ENCODE measurements at places on chromosomes 1 and 21.

GRCh38 chr1:37448691-37449417, 25.5 kb upstream of the ZC3H12A start:
- DNase-seq, result no peak

DNA sequence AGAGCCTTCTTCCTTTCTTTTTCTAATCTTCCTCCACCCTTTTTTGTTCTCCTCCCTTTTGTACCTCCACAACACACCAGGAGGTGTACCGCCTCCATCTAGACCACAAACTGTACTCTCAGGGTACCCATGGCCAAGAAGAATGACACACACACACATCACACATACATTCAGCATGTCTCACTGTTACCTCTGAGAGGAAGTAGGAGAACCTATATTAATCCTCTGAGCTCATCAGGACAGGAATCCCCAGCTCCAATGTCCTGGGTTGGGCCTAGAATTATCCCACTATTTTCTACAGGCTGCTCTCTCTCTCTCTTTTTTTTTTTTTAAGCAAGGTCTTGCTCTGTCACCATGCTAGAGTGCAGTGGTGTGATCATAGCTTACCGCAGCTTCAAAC, 36.7 kb downstream of the ATP2B4 start:
- peak; percentile 52 for DNase-seq

GRCh38 chr1:111281411-111281810, 9.2 kb upstream of the CHIA start:
- DNase-seq, result no peak

- no peak for DNase-seq
These were observed 54.9 kb downstream of the KIAA1614 start for GRCh38 chr1:180967558-180967957.

- no peak for DNase-seq
These were observed 213.5 kb downstream of the LYPLAL1 start for GRCh38 chr1:219387211-219387610.

DNA sequence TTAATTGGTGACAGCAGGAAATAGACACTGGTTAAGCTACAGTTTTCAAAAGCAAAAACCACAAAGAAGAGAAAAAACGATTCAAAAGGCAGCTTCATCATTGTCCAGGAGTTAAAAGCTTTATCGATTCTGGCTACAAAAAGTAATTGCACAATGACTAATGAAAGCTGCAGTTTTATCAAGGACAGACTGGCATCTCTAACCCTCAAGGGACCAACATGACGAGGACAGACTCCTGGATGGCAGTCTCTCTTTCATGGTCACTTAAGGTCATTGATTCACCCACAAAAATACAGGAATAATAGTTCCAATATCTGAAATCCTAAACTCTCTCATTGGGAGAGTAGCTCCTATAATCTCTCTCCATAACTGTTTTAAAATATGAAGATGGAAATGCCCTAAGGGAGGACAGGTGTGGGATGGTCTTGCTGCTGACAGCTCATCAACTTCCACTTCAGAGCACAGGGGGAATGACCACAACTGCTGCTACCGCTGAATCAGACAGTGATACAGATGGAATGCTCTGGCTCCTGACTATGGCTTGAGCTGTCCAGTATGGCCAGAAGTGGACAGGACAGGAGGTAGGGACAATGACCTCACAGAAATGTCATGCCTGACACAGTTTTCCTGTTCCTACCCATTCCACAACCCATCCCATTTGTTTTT, 17.4 kb upstream of the CPLANE2 start:
- no peak for DNase-seq

DNA sequence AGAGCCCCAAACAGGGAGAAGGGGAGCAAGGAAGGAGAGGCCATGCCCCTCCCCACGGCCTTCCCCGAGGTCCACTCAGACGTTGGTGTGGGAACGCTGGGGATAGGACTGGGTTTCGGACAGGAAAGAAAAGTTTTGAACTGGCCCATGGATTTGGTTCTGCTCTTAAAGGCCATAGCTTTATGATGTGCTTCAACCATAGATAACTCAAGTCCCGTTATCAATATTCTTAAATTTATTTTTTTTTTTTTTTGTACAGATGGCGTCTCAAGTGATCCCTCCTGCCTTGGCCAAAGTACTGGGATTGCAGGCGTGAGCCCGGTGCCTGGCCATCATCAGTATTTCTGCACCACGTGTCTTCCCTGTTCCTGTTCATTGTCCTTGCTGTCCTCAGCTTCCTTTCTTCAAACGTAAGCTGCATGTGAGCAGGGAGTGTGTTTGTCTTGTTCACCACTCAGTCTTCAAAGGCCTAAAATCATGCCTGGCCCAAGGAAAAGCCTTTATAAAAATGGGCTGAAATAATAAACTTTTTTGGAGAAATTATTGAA, 820 bp upstream of the KRTAP10-1 start:
- DNase-seq, result no peak

- no peak for DNase-seq
These were observed 66.9 kb downstream of the NFIA start for GRCh38 chr1:61149010-61149860.

- DNase-seq, result peak; percentile 33
These were observed 606 bp downstream of the DENND1B start for GRCh38 chr1:197774466-197775281.

DNA sequence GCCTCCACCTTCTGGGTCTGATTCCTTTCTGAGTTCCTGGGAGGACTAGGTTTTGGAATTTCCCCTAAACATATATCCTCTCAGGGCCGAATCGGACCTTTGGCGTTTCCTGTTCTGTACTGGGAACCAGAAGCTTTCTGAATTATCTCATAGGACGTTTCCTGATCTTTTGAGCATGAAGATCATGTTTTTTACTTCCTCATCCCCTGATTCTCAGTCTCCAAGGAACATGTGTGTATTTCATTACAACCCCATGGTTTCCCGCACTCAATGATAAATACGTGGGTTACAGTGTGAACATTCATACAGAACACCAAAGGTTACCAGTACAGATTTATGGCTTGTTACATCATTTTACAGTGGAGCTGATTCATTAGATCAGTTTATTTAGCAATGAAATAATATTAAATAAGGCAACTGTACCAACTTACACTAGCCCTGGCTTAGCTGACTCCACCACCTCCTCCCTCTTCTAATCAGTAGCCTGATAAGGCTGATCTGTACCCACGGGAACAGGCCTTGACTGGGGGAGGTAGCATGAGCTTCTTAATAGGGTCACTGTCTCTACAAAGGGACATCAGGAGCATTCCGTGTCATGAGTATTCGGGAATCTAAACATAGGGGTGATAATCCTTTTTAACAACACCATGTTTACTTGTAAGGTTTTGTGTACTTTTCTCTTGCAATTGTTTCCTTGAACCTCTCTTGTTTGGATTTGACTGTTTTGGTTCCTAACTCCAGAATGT, 57.8 kb upstream of the ERRFI1 start:
- no peak for DNase-seq

DNA sequence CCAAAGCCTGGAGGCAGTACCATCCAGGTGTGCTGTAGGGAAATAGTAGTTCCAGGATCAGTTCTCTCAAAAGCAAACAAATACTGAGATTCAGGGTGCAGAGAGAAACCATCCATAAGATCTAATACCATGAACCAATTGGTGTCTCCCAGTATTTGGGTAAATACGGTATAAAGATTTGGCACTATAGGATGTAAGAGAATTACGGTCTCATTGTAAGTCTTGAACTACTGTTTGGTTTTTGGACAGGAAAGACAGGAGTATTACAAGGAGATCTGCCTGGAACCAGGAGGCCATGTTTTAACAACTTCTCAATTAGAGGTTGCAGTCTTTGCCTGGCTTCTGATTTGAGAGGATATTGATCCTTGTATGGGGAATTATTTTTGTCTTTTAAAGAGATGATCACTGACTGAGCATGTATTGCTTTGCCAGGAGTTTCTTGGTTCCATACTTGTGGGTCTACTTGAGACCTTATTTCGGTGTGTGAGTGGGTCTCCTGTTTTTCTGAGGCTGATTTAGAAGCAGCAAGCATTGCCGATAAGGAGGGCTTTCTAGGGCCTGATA, 10.2 kb downstream of the AADACL4 start:
- peak; percentile 18 for DNase-seq

GRCh38 chr1:67352211-67352610, 44.5 kb downstream of the IL12RB2 start:
- no peak for DNase-seq

DNA sequence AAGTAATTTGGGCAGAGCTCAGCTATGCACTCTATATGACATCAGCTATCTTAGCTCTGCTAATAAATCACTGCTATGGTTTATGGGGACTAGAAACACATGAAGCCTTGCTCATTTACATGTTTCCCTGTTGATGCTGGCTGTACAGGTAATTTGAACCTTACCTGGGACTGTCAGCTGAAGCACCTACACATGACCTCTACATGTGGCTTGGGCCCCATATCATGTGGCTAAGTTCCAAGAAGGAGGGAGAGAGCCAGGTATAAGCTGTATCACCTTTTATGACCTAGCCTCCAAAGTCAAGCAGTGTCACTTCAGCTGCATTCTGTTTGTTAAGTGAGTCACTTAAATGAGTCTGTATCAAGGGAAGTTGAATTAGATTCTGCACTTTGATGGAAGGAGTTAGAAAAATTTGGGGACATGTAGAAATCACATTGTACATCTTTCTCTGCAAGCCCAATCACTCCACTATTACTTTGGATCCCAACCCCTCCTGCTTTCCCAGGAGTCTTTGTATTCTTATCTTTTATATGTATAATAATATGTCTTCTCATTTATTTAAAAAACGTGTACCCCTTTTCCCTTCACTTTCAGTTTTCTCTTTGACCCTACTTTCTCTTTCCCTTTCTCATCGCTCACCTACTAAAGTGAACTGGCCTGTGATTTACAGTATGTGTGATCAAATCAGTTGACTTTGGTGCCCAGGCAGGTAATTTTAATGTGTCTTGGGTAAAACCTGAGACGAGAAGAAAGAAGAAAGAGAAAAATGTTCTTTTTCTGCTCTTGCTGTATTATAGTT, 53.4 kb upstream of the PRKACB start:
- DNase-seq, result no peak

GRCh38 chr1:125065092-125065820, 3880.5 kb downstream of the SRGAP2C start:
- no peak for DNase-seq

DNA sequence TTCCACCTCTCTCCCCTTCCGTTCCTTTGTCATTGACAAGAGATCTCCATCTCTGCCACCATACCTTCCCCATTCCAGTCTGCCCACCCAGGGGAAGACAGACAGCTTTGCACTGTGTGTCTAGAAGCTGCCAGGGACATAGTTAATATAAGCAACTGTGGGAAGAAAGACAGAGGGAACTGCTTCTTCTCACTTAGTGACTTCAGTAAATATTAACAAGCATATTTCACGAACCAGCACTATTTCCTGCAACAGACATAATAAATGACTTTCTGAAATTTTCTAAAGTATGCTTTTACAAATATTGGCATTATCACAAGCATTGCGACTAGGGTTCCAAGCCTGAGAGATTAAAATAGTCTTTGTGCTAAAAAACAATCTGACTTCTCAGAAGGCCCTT, 43.2 kb upstream of the SLC6A9 start:
- DNase-seq, result no peak

DNA sequence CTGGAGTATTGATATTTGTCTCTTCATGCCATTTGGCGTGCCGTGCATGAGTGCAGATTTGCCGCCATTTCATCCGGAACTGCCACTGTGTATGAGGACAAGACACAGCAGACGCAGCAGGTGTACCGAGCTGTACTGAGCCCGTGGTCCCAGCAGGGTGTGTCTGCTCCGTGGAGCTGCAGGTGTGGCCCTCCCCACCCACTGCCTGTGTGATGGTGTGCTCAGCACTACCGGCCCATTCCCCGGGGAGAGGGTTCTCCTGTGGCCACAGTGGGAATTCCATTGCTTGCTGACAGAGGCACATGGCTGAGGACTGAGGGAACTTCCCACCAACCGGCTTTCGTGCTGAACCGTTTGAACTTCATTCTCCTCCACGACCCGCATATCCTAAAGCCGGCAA, 34.3 kb upstream of the COL6A1 start:
- DNase-seq, result no peak

GRCh38 chr1:39995973-39996393, 41.0 kb downstream of the MFSD2A start:
- no peak for DNase-seq

DNA sequence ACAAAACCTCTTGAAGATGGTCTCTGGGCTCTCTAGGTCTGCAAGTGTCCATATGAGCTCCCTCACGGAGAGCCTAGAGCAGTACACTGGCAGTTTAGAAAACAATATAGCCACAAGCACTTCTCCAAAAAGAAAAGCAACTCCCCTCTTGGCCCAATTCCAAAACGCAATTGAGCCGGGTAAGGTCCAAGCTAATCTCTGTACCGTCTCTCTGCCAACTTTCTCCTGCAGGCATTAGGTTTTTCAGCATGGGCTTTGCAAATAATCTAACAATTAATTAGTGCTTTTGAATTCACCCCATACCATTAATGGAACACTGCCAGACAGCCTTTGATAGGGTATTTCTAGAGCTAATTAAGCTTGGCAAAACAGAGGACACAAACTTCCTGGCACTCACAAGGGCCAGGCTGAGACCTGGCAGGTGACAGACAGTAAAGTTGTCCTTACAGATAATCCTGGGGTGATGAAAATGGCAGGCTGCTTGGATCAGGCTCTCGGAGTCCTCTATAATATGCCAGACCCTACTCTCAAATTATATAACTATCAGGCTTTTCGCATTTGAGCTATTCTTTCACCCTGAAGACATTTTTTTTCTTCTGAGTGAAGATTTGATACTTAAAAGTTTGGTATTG, 39.8 kb downstream of the TGFBR3 start:
- no peak for DNase-seq

DNA sequence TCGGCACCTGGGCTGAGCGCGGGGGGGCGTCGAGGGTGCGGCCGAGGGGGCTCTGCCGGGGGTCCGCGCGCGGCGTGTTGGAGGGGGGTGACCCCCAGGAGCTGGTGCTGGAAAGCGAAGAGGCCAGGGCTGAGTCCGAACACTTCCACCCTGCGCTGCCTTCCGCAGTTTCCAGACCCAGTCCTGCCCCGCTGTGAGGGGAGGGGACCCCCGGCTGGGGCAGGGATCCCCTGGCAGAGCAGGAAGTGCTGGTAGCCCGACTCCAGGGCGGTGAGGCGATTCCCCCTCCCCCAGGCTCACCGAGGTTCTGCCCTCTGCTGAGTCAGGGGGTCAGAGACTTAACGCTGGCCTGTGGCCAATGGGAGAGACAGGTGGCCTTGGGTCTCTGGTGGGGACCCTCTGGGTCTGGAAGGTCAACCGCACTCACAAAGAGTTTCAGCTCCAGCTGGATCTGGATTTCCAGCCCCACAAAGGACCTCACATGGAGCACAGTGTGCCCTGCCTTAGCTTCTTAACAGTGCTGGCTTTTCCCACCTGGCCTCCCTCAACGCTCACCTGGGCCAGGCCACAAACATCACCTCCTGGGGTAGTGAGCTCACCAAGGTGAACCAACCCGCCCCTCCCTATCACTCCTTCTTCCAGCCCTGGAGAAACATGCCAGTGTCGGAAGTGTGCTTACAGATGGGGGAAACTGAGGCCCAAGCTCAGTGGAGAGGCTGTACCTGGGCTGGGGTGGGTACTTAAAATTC, 39.8 kb upstream of the SYNC start:
- DNase-seq, result no peak

- DNase-seq, result no peak
These were observed 100.6 kb downstream of the CRYAA start for GRCh38 chr21:43269440-43269839.

GRCh38 chr1:15937706-15938168, 38.2 kb downstream of the ZBTB17 start:
- no peak for DNase-seq

- DNase-seq, result no peak
These were observed 69.8 kb upstream of the ATP5PO start for GRCh38 chr21:33985117-33986050.

Measured in A549 (cell line).